ENCODE measurements at places on chromosomes 2 and 18.

- no peak for DNase-seq
Measured at GRCh38 chr2:106307860-106308259, 113.8 kb upstream of the UXS1 start.

GRCh38 chr18:38709122-38709521 is 1143.5 kb upstream of the CELF4 start:
- DNase-seq = peak; percentile 91

GRCh38 chr18:33210575-33211189 is 229.8 kb downstream of the CCDC178 start:
- DNase-seq = peak; percentile 49

GRCh38 chr2:168272225-168272624 is 24.8 kb upstream of the STK39 start:
- peak; percentile 22 for DNase-seq

GRCh38 chr18:71189581-71189980 is 900.7 kb downstream of the SOCS6 start:
- DNase-seq = no peak

GRCh38 chr2:239310401-239311061 is 90.3 kb downstream of the HDAC4 start:
- DNase-seq = no peak
